ENCODE measurements at places on chromosomes 4 and X.

GRCh38 chr4:26183017-26183416, 137.8 kb upstream of the RBPJ start:
- no peaks in the 10 kb centered on the region for H3K4me1 ChIP-seq
- no peak overlapping the region for H3K27ac ChIP-seq
- H3K27me3 ChIP-seq = no peaks in the 10 kb centered on the region
- no peaks in the 10 kb centered on the region for H3K36me3 ChIP-seq

DNA sequence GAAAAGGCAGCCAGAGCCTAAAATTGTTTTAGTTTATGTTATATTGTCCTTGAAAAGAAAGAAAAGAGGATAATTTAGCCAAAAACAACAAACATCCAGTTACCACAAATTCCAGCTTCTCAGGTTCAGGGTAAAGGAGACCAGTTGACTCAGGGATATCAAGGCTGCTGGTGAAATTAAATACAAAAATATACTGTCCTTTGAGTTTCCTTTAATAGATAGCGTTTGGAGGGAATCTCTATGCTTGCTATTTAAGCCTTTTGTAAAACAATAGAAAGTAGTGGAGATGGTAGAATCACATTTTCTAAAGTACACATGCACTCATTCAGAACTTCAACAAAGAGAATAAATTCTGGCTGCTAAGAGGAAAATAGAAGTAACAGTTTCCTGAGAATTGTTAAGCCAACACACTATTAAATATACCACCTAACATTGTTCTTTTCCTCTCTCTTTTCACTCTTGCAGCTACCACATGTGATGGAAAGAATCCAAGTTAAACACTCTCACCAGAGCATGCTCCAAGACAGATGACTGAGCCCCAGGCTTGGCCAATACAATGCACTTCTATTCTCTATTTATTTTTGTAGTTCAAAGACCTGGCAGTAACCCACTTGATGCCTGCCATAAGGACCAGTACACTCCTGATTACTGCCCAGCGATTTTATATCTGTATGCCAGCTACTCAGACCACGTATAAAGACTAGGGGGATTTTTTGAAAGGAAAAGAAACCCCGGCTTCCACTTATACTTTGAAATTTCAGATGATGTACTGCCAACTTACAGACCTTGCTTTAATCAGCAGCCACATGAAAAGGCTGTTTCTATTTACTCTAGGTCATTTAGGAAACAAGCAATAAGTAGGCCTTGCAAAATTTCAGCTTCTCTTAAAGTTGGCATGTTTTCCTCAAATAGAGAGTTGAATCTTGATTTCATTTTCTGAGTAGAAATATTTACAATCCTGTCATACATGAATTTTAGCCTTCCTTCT, 756.9 kb downstream of the FAT4 start:
- no peaks in the 10 kb centered on the region for H3K36me3 ChIP-seq
- DNase-seq = no peak
- no peaks in the 10 kb centered on the region for H3K27me3 ChIP-seq
- no peak overlapping the region for H3K4me3 ChIP-seq
- no peak overlapping the region for H3K27ac ChIP-seq

DNA sequence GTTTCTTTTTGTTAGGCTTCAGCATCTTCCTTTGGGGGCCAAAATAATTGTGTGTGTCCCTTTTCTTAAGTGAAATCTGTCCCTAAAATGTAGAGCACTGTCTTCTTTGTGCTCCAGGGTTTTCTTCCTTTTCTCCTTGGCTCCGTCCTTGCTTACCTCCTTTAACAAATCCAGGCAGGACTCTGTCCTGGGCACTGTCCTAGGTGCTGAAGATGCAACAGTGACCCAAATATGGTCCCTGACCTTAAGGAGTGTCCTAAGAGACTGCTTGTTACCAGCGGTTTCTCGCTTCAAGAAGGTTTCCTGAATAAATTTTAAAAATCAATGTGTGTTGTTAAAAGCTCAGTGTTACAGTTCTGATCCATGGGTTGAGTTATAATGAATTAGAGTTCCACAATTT, 471.8 kb downstream of the KCNIP4 start:
- no peaks in the 10 kb centered on the region for H3K4me1 ChIP-seq
- H3K36me3 ChIP-seq = no peaks in the 10 kb centered on the region
- H3K4me3 ChIP-seq = no peak overlapping the region

DNA sequence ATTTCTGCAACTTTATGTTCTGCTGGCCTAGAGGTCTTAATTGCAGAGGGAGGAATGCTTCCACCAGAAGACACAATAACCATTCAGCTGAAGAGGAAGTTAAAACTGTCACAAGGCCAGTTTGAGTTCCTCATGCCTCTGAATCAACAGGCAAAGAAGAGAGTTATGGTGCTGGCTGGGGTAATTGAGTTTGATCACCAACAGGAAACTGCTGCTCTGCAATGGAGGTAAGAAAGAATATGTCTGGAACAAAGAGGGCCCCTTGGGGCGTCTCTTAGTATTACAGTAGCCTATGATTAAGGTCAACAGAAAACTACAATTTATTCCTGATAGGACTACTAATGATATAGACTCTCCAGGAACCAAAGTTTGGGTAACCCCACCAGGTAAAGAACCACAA, 744.0 kb downstream of the FSTL5 start:
- no peak overlapping the region for H3K4me3 ChIP-seq
- no peaks in the 10 kb centered on the region for H3K4me1 ChIP-seq
- no peak overlapping the region for H3K27ac ChIP-seq
- H3K36me3 ChIP-seq = no peaks in the 10 kb centered on the region
- no peak for DNase-seq

DNA sequence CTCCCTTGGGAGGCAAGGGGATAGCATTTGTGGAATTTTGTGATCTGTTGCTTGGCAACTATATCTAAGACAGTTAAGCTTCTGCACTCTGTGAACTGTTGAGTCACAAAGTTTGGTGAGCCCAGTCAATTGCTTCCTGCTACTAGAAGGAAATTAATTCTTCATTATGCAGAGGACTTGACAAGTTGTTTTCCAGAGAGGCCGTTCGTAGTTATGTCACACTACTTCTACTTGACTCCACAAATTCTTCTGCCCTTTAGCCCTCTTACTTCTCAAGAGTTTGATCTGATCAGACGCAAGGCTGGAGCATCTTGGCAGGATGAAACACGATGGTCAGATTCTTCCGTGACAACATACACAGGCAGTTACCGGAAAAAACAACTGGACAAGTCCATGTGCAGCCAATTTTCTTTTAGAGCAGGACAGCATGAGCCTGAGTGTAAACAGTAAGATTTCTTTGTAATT, at the start of gene C4orf51:
C4orf51 (plus strand) TSS at position 156 of the 465 bp plus-strand sequence; CDS start at position 214, 58 bp downstream.
- H3K36me3 ChIP-seq = peaks cover 3% of the 10 kb centered on the region
- H3K4me1 ChIP-seq = no peaks in the 10 kb centered on the region
- H3K27ac ChIP-seq = no peak within 1 kb of the TSS
- peaks cover 12% of the 10 kb centered on the region for H3K27me3 ChIP-seq

- H3K27ac ChIP-seq = no peak overlapping the region
- no peaks in the 10 kb centered on the region for H3K4me1 ChIP-seq
- H3K4me3 ChIP-seq = no peak overlapping the region
- H3K27me3 ChIP-seq = no peaks in the 10 kb centered on the region
- DNase-seq = no peak
- no peaks in the 10 kb centered on the region for H3K36me3 ChIP-seq
These were observed 39.8 kb downstream of the GLRB start for GRCh38 chr4:157115613-157116335.

DNA sequence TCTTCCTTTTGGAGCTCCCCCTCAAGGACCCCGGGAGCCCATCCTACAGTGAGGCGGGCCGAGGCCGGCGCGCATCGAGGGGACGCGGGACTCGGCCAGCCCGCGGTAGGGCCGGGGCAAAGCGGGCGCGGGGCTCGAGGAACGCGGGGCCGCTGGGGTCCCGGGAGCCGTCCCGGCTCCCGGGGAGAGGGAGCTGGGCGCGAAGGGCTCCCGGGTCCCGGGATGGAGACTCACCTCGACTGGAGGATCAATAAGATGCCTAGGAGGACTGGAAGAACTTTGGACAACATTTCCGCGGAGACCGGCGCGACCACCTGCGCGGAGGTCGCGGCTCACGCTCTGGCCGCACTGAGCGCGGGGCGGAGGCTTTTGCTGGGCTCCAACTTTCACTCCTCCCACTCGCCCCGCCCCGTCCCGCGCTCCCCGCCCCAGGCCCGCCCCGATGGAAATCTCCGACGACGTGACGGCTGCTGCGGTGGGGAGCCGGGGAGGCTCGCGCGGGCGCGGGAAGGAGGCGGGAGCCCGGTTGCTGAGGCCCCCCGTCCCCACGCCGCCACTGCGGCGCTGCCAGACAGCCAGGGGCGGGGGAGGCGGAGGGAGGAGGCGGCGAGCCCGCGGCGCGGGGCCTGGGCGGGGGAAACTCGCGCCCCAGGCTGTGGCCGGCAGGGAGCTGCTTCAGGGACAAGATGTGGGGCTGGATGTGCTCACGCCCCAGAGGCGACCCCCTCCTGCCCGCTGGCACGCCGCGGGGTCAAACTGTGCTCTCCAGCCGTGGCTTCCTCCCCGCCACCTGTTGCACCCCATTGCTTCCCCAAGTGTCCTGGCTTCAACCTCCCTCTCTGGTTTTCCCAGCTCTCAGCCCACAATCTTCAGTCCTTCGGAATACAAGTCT, at the start of gene GABRE:
GABRE (minus strand) TSS at position 341 of the 892 bp plus-strand sequence; CDS start at position 290, 51 bp downstream.
- peaks cover 25% of the 10 kb centered on the region for H3K27me3 ChIP-seq
- H3K36me3 ChIP-seq = peaks cover 2% of the 10 kb centered on the region
- no peak for DNase-seq

GRCh38 chrX:131270080-131270479, 19.0 kb downstream of the IGSF1 start:
- H3K27ac ChIP-seq = no peak overlapping the region
- H3K4me1 ChIP-seq = no peaks in the 10 kb centered on the region
- no peak for DNase-seq
- H3K36me3 ChIP-seq = no peaks in the 10 kb centered on the region
- H3K4me3 ChIP-seq = no peak overlapping the region

DNA sequence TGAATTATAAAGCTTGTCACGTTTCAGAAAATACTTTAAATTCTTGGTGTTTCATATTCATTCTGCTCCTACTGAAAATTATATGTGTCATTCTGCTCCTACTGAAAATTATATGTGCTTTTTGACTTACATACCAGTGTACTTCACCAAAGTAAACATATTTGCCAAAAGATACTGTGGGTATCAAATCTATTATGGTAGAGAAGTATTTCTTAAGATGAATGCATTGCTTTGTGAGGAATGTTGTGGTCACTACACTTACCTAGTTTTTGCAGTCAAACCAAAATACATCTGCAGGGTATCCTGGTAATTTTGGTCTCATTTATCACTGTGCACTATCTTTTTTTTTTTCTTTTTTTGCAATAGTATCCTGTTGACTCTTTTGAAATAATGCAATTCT, 287.7 kb upstream of the MAD2L1 start:
- no peak for DNase-seq
- no peaks in the 10 kb centered on the region for H3K36me3 ChIP-seq
- H3K27ac ChIP-seq = no peak overlapping the region
- H3K4me3 ChIP-seq = no peak overlapping the region
- H3K27me3 ChIP-seq = no peaks in the 10 kb centered on the region

GRCh38 chrX:84078991-84079390, 109.0 kb downstream of the RPS6KA6 start:
- DNase-seq = no peak
- peaks cover 4% of the 10 kb centered on the region for H3K36me3 ChIP-seq
- H3K27me3 ChIP-seq = no peaks in the 10 kb centered on the region
- H3K27ac ChIP-seq = no peak overlapping the region
- no peak overlapping the region for H3K4me3 ChIP-seq

DNA sequence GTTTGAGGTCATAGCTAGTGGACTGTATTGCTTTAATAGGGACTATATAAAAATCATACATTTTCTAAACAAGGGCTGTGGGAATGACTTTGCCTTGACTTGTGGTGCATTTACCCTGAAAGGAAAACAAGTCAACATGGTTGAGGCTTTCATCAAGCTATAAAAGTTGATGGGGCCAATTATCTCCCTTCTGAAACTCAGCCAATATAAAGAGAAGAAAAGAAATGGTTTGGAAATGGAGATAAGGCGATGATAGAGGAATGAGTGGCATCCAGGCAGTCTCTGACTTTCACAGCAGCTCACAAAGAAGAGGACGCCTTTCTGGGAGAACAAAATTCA, 118.7 kb downstream of the SMARCA1 start:
- no peak for DNase-seq
- H3K4me1 ChIP-seq = no peaks in the 10 kb centered on the region
- no peaks in the 10 kb centered on the region for H3K27me3 ChIP-seq
- H3K4me3 ChIP-seq = no peak overlapping the region
- no peaks in the 10 kb centered on the region for H3K36me3 ChIP-seq
- no peak overlapping the region for H3K27ac ChIP-seq

DNA sequence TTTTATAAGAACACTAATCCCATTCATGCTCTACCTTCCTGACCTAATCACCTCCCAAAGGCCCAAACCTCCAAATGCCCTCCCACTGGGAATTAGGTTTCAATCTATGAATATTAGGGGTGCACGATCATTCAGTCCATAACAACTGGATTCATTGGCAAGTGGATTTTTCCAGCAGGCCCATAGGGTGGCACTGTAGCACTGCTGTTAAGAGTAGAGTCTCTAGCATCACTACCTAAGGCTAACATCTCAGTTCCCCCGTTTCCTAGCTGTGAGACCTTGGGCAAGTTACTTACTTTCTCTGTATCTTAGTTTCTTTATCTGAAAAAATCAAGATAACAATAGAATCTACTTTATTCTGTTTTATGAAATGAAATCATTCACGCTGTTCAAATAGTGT, 315.8 kb downstream of the STIM2 start:
- no peaks in the 10 kb centered on the region for H3K36me3 ChIP-seq
- peaks cover 3% of the 10 kb centered on the region for H3K27me3 ChIP-seq
- no peak for DNase-seq
- no peak overlapping the region for H3K4me3 ChIP-seq

DNA sequence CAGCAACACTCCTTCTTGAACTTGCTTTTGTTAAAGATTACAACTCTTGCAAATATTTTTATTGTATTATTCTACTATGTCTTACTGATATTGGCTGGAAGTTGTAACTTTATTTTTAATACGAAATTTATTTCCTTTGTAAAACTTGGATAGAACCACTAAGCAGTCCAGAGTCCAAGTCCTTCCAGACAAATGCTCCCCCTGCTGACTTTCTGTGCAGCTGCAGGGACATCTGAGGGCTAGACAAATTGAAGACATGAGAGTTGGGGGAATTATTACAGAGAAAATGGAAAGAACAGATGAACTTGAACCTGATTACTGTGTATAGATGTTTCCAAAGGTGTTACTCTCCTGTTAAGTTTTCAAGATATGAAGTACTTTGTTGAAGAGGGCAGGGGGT, 238.8 kb downstream of the GRIA3 start:
- no peaks in the 10 kb centered on the region for H3K36me3 ChIP-seq
- no peak for DNase-seq
- no peak overlapping the region for H3K4me3 ChIP-seq
- no peaks in the 10 kb centered on the region for H3K27me3 ChIP-seq
- H3K27ac ChIP-seq = no peak overlapping the region
- no peaks in the 10 kb centered on the region for H3K4me1 ChIP-seq

DNA sequence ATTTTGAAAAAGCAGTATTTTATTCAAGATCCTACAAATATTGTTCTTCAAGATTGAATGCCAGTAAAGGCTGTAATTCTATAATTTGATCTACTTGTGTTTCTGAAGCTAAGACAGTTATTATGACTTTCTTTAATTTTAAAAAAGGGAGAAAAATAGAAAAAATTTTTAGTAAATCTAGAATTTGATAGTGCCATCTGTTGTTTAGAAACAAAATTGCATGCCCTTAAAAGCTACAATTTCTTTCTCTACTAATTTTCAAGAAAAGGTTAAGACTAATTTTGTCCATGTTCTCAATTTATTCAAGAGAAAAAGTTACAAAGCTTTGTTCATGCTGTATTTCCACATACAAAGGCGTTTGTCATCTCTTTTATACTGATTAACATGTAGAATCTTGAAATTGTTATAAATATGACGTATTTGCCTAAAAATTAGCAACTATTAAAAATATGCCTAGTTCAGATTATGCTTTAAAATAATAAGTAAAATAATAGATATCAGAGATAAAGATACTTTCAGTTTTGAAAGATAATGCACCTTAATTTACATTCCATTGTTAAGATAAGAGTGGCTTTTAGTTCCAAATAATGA, 25.6 kb upstream of the MMRN1 start:
- peaks cover 2% of the 10 kb centered on the region for H3K4me1 ChIP-seq
- no peak overlapping the region for H3K4me3 ChIP-seq
